ENCODE measurements at places on chromosomes 16 and 17.

DNA sequence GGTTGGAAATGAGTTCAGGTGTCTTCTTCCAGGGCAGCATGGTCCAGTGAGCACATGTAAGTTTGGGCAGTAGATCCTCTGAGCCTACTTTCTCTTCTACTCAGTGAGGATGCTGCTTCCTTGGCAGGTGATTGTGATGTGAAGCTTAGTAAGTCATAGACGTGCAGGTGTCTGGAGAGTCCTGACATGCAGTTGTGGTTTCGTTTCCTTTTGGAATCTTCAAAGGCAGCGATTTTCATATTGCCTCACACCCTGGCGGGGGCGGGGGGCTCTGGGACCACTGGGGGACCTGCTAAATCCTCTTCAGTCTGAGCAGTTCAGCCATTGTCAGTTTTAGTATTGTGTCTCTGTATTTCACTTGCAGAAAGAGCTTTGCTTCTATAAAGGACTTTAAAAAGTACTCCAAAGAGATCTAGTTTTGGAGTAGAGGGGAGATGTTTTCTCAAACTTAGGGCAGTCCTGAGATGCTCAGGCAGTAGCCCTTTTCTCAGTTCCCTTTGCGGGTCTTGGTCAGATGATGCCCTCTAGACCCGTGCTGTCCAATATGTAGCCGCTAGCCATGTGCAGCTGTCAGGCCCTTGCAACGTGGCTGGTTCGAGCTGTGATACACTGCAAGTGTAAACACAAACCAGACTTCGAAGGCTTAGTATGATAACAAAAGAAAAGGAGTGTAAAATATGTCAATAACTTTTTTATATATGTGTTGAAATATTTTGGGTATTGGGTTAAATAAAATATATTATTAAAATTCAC lies 4.0 kb upstream of the CDK5R1 start:
- no peak for DNase-seq

DNA sequence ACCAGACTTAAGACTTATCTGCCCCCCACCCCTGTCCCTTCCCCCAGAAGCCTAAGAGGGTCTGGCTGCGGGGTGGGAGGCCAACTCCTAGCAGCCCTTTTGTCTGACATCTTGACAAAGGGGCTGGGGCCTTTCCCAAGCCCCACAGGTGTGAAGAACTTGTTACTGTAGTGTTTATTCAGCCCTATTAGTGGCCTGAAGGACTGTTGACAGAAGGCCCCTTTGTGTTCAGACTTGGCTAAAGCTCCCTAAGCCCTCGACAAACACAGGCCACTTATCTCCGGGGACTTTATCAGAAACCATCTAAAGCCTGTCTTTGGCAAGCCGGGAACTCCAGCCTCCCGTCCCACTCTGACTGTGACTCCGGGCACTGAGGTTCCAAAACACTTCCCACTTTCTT lies 129.8 kb downstream of the NTN1 start:
- DNase-seq = no peak

- no peak for DNase-seq
Measured at GRCh38 chr17:47806913-47807255, 14.7 kb downstream of the OSBPL7 start.

DNA sequence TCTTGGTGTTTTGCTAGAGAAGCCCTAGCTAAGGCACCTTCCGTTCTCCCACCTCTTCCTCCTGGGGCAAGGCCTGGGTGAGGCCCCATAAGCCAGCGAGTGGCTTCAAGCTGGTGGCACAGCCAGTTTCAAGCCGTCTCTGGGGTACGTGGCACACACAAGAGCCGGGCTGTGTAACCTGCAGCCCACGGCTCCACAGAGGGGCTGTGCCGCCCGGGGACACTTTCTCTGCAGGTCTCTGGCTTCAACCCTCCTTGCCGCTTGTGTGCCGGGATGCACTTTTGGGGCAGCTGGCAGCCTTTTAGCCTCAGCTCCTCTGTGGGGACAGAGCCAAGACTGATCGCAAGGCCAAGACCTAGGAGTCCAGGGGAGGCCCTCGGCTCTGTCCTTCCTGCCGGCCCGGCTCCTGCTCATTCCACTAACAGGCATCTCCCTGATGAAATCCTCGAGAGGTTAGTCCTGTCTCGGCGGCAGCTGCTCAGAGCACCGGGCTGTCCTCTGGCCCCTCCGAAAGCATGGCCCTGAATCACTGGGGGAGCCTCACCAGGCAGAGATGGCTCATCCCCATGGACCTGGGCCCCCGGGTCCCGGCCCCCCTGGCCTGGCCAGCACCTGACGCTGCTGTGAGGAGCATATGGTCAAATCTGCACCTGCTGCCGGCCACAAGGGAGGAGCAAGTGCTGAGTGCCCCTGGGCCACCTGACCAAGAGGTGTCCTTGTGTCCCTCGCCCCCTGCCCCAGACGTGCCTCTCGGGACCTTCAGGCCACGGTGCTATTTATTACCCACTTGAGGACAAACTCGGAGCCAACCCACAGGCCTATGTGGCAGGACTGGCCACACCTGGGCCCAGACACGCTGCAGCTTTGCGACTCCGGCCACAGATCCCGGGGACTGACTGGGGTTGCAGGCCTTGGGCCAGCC lies 98.5 kb downstream of the METRNL start:
- no peak for DNase-seq

DNA sequence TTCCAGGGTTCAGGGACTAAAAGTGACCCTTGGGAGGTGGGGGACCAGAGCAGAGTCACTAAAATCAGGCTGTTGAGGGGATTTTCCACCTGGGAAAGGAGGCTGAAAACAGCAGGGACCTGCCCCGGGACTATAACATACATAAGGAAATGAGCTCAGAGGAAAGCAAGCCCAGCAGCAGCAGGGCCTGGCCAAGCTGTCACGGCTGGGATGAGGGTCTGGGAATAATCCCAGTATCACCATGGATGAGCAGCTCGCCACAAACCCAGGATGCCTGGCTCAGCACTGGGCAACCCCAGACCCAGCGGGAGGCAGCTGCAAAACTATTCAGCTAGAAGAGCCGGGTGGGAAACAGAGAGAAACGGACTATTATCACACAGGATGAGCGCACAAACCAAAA lies 72.4 kb downstream of the RPH3AL start:
- no peak for DNase-seq

GRCh38 chr17:73003487-73003886 lies 89.0 kb downstream of the SLC39A11 start:
- DNase-seq = no peak

DNA sequence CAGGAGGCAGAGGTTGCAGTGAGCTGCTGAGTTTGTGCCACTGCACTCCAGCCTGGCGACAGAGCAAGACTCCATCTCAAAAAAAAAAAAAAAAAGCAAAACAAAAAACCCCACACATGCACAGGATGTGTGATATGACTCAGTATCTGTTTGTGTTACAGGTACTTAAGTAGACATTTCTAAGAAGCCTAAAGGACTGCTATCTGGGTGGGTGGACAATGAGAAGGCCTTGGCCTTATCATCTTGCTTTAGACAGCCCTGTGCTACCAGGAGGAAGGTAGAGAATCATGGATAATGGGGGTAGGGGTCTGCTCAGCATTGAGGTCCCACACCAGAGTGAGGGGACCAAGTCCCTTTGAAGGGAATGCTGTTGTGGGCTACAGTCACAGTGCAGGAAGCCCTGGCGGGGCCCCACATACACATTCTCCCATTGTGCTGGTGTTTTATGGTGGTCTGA lies 26.7 kb downstream of the PLD6 start:
- DNase-seq = no peak

GRCh38 chr16:67372664-67373063 lies 20.6 kb downstream of the TPPP3 start:
- DNase-seq = no peak

DNA sequence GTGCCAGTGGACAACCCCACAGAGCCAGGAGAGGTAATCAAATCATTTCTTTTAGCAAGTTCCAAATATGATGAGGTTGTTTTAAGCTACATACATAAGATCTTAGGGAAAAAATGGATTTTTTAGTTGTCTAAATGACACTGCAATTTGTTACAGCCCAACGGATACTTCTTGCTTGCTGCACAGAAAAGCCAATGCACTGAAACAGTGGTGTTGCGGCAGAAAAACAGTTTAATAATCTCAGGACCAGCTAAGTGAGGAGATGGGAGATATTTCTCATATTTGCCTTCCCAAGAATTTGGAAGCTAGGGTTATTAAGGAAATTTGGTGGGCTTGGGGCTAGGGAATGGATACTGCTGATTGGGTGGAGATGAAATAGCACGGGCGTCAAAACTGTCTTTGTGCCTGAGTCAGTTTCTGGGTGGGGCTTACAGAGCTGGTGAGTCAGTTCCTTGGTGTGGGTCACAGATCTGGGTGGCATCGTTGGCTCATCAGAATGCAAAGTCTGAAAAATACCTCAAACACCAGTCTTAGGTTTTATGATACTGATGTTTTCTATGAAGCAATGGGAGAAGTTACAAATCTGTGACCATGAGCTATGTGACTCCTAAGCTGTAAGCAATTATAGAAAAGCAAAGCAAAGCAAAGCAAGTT lies 255.4 kb downstream of the IRX3 start:
- no peak for DNase-seq

- DNase-seq = no peak
Measured at GRCh38 chr17:2835780-2836179, 39.5 kb downstream of the RAP1GAP2 start.

DNA sequence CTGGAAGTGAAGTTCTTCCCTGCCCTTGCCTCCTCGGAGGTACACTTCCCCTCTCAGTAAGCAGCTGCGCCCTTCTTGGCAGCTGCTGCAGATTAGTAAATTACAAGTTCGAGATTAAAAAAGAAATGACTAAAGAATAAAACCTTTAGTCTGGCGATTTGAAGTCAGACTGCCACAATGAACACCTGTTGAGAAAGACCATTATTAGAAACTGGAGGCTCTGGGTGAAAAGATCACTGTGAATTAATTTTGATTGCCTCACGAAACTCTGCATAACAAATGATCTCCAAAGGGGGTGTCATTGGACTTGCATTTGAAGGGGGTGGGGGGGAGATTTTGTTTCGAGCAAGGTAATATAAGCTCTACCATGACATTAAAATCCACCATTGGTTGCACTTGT lies 39.3 kb downstream of the SALL1 start:
- DNase-seq = no peak

DNA sequence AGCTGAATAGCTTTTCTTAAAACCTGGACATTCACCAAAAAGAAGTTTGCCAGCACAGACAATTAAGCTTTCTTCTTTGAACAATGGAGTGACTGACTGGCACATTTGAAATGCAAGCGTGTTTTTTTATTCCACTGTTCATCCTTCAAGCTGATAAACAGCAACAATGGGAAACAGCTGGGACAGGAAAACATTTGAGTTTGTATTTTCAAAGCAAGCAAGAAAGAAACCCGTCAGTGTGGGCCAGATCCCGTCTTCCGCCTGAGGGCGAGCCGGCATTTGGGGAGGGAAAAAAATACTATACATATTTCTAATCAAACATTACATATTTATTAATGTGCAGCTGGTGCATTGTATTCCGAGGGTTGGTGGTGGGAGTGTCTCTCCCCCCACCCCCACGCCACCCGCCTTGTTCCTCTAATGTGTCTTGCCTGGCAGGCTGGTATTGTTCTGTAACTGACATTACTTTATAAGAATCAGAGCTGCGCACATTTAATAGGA lies 94.3 kb downstream of the CYLD start:
- no peak for DNase-seq

DNA sequence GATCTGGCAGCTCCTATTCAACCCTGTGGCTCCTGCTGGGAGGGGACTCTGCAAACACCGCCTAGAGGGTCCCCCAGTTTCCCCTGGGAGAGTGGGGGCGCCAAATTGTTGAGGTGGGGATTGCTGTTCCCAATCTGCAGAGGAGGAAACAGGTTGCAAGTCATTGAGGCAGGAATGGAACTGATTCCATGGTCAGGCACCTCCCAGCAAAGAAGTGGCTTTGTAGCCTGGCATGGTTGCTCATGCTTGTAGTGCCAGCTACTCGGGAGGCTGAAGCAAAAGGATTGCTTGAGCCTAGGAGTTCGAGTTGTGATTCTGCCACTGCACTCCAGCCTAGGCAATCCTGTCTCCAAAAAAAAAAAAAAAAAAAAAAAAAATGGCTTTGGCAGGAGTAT lies 198 bp upstream of the PYDC1 start:
- no peak for DNase-seq

- no peak for DNase-seq
Measured at GRCh38 chr17:61075988-61076387, 323.7 kb upstream of the TBX2 start.

DNA sequence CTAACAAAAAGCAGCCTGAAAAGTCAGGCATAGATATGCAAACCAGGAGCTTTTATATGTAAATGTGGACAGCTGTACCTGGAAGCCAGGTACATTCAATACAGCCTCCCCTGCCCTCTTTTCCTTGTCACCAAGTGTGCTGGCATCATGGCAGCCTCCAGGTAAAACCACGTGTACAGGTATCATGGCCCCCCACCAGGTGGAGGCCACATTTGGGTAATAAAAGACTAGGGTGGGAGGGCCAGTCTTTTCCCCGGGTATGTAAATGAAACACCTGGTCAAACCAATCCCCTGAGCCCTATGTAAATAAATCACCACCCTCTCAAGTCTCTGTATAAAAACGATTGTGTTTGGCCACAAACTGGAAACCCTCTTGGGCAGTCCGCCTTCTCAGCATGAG lies 226.4 kb upstream of the GOT2 start:
- no peak for DNase-seq

DNA sequence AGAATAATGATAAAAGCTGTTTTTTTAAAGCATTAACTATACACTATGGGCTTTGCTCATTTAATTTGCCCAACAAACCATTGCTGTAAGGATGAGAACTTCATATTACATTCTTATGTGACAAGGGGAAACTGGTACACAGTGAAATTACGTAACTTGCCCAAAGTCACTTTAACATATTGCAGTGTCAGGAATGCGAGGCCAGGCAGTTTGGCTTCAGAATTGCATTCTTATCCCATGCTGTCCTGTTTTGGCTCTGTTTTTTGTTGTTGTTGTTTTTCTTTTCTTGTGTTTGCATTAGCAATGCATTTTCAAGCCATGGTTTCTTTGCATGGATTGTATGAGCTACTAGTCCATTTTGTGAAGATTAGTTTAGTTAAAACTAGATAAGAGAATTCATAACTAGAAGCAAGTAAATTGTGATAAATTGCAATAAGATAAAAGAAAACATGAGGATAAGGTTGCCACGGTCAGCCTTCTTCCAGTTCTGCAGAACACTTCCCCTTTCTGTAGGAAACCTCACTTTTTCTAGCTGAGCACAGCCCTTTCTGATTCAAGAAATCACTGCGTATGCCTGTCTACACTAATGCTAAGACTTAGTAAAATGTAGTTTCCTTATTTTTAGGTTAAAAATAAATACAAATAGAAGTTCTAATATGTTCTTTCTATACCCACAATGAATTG lies 221.3 kb upstream of the KCNJ16 start:
- DNase-seq = no peak

- DNase-seq = no peak
Measured at GRCh38 chr17:40559564-40559916, 5.7 kb downstream of the CCR7 start.

DNA sequence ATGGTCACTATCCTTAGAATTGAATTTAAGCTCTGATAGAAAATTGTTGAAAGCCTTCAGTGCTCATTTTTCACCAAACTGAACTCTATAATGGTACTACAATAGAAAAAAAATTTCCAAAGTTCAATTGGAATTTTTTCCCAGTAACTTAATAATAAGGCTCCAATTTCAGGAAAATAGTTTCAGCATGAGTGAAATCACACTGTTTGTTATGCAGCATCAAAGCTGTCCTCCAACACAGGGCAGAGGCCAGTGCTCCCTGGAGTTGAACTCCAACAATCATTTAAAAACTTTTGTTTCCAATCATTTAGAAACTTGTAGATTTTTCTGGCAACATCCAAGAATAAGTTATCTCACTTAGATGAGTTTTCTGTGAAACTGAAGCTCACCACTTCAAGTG lies 103.1 kb upstream of the HSBP1 start:
- DNase-seq = no peak
